Cardiac muscle cell (in vitro differentiated cells and primary cell): ENCODE measurements at places on chromosomes 4 and X. TPM values are rescaled to one million over a fixed set of nuclear protein-coding genes. Genes with fewer than 3 reads are reported as not detected.

Gene ARHGEF38
- not detected in 2 replicates for total RNA-seq

DNA sequence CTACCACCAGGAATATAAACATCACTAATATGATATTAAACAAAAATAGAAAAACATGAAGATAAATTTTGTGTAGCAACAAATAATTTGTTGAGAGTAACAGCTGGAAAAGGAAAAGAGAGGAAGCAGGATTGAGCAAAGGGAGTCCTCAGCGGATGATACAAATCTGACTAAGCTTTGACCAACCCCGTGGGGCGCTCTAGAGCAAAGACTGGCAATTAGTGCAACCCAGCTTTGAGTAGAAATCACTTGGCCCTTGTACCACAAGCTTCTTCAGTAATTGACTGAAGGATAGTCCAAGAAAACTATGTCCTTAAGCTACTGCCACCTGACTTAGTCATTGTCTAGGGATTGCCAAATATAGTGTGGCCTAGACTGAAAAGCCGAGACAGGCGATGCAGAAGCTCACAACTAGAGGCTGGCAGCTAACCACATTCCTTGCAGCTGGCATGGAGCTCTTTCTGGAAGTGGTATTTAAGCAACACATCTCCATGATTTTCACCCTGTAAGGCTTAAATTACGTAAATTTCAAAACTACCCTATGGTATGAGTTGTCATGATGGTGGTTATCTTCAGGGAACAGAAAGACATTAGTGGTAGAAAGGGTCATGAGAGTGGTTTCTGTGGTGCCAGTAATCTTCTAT lies 396.0 kb downstream of the PDGFC start:
- H3K4me1 ChIP-seq, result no peaks in the 10 kb centered on the region
- no peaks in the 10 kb centered on the region for H3K36me3 ChIP-seq
- no peak overlapping the region for H3K27ac ChIP-seq
- no peak overlapping the region for H3K4me3 ChIP-seq
- H3K27me3 ChIP-seq, result no peaks in the 10 kb centered on the region

GRCh38 chr4:75056277-75056676 lies 123.4 kb downstream of the PARM1 start:
- no peaks in the 10 kb centered on the region for H3K4me1 ChIP-seq
- H3K27me3 ChIP-seq, result no peaks in the 10 kb centered on the region
- no peak for DNase-seq
- H3K27ac ChIP-seq, result no peak overlapping the region
- H3K4me3 ChIP-seq, result no peak overlapping the region
- H3K36me3 ChIP-seq, result no peaks in the 10 kb centered on the region

Gene XG
- not detected in 2 replicates for total RNA-seq

DNA sequence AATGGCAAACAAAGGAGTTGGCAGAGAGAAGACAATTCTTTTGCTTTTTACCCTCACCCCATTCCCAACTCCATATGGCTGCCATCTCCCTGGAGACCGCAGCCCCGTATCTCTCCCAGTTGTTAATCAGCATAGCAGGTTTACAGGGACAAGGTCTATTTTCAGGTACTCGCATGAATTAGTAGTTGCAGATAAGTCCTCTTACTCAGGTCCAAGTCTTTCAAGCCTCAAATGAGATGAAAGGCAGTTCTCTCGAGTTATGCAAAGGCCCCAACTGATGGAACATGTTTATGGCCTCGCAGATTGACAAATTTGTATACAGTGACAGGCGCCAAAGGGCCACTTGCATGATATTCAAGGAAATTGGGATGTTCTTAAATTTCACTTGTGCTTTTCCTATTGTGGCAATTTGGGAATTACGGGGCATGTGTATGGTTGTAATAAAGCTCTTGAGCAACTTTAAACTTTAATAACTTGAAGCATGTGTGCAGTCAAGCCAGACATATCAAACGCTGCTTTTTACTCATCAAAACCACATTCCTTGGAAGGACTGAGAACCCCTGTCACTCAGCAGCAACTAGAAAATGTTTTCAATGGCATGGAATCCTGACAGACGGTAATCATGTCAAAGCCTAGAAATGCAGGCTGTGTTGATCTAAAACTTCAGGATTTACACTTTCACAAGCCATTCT lies 45.1 kb downstream of the KDR start:
- peaks cover 52% of the 10 kb centered on the region for H3K36me3 ChIP-seq
- peak; percentile 22 for DNase-seq
- peaks cover 44% of the 10 kb centered on the region for H3K4me1 ChIP-seq
- no peak overlapping the region for H3K4me3 ChIP-seq
- H3K27ac ChIP-seq, result peak overlapping the region; percentile 72

Gene RTL3
- not detected in 2 replicates for total RNA-seq

Gene CT47A1
- total RNA-seq, result not detected in 2 replicates

- H3K27ac ChIP-seq, result no peak overlapping the region
- H3K36me3 ChIP-seq, result no peaks in the 10 kb centered on the region
- H3K27me3 ChIP-seq, result no peaks in the 10 kb centered on the region
- H3K4me3 ChIP-seq, result no peak overlapping the region
- no peaks in the 10 kb centered on the region for H3K4me1 ChIP-seq
Observed at GRCh38 chrX:10902001-10902400, 209.1 kb upstream of the HCCS start.

GRCh38 chr4:85784348-85784747 lies 309.4 kb downstream of the ARHGAP24 start:
- no peaks in the 10 kb centered on the region for H3K4me1 ChIP-seq
- no peaks in the 10 kb centered on the region for H3K27me3 ChIP-seq
- no peak for DNase-seq
- H3K36me3 ChIP-seq, result no peaks in the 10 kb centered on the region
- no peak overlapping the region for H3K4me3 ChIP-seq

- H3K4me1 ChIP-seq, result no peaks in the 10 kb centered on the region
- DNase-seq, result no peak
- H3K4me3 ChIP-seq, result no peak overlapping the region
- no peaks in the 10 kb centered on the region for H3K36me3 ChIP-seq
- no peak overlapping the region for H3K27ac ChIP-seq
- H3K27me3 ChIP-seq, result no peaks in the 10 kb centered on the region
Observed at GRCh38 chr4:17667653-17668201, 53.3 kb downstream of the MED28 start.

GRCh38 chr4:140027101-140027500 lies 126.9 kb downstream of the MAML3 start:
- no peaks in the 10 kb centered on the region for H3K27me3 ChIP-seq
- no peak overlapping the region for H3K4me3 ChIP-seq
- H3K4me1 ChIP-seq, result peaks cover 49% of the 10 kb centered on the region
- H3K36me3 ChIP-seq, result no peaks in the 10 kb centered on the region
- DNase-seq, result no peak
- H3K27ac ChIP-seq, result no peak overlapping the region

Gene ADH7
- not detected in 2 replicates for total RNA-seq

Gene NOX1
- 1.5 and 3.1 TPM in 2 replicates for total RNA-seq

Gene FOXP3
- 0.07 and 0.18 TPM in 2 replicates for total RNA-seq

DNA sequence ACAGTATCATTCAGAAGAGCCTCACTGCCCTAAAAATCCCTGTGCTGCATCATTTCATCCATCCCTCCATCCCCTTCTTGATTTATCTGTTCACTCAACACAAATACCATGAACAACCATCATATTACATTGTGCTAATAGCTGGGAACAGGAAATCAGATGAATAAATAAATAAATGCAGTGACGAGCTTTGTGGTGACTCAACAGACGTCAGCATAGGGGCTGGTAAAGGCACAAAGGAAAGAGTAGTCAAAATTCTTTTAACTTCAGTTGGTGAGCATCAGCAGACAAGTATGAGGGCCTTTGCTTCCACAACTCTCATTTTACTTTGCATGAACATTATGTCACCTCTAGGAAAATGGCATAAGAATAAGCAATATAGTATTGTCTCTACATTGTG lies 65.5 kb downstream of the EDNRA start:
- H3K4me3 ChIP-seq, result no peak overlapping the region
- no peak overlapping the region for H3K27ac ChIP-seq
- H3K36me3 ChIP-seq, result peaks cover 14% of the 10 kb centered on the region
- DNase-seq, result peak; percentile 79
- H3K27me3 ChIP-seq, result no peaks in the 10 kb centered on the region
- no peaks in the 10 kb centered on the region for H3K4me1 ChIP-seq

DNA sequence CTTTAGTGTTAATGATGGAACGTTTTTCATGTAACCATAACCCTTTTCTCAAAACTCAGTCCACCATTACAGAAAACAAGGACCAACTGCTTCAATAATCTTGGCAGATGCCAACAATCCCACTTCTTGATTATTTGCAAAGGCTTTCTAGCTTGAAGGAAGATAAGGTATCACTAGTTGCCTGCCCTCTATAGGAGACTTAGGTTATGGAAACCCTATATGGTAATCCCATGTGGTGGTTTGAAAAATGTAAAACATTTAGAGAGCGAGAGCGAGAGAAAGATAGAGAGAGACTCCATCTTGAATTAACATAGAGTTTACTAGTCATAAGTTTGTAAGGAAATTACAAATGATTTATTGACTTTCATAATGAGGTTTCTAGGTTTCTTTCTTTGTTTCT lies 1627.5 kb upstream of the TENM3 start:
- no peaks in the 10 kb centered on the region for H3K36me3 ChIP-seq
- no peaks in the 10 kb centered on the region for H3K4me1 ChIP-seq
- no peaks in the 10 kb centered on the region for H3K27me3 ChIP-seq
- H3K4me3 ChIP-seq, result no peak overlapping the region
- H3K27ac ChIP-seq, result no peak overlapping the region

Gene S100P
- not detected in 2 replicates for total RNA-seq

GRCh38 chr4:86334020-86334750 lies 25.7 kb downstream of the MAPK10 start:
- no peak overlapping the region for H3K27ac ChIP-seq
- H3K4me3 ChIP-seq, result no peak overlapping the region
- H3K4me1 ChIP-seq, result peaks cover 10% of the 10 kb centered on the region
- no peaks in the 10 kb centered on the region for H3K27me3 ChIP-seq

GRCh38 chr4:83858131-83858530 lies 322.2 kb downstream of the GPAT3 start:
- H3K27me3 ChIP-seq, result no peaks in the 10 kb centered on the region
- H3K27ac ChIP-seq, result no peak overlapping the region
- no peak overlapping the region for H3K4me3 ChIP-seq
- H3K36me3 ChIP-seq, result no peaks in the 10 kb centered on the region
- no peak for DNase-seq
- no peaks in the 10 kb centered on the region for H3K4me1 ChIP-seq

- H3K4me3 ChIP-seq, result no peak overlapping the region
- H3K36me3 ChIP-seq, result no peaks in the 10 kb centered on the region
- no peaks in the 10 kb centered on the region for H3K4me1 ChIP-seq
Observed at GRCh38 chrX:14359727-14360126, 169.6 kb upstream of the GLRA2 start.

DNA sequence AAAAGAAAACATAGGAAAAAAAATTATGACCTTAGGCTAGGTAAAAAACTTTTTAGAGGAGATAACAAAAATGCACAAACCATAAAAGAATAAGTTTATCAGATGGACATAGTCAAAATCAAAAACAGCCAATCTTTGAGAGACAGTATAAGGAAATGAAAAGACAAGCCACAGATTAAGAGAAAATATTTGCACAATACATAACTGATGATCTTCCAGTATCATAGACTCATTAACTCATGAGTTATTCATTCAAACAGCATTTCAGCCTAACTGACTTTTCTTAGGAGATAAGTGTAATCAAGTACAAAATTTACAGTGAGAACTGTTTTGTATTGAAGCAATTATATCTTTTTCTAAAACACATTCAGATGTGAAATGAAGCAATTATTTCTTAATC lies 183.8 kb downstream of the FBXO8 start:
- DNase-seq, result no peak
- H3K4me3 ChIP-seq, result no peak overlapping the region
- H3K4me1 ChIP-seq, result no peaks in the 10 kb centered on the region
- no peak overlapping the region for H3K27ac ChIP-seq
- no peaks in the 10 kb centered on the region for H3K27me3 ChIP-seq
- no peaks in the 10 kb centered on the region for H3K36me3 ChIP-seq

DNA sequence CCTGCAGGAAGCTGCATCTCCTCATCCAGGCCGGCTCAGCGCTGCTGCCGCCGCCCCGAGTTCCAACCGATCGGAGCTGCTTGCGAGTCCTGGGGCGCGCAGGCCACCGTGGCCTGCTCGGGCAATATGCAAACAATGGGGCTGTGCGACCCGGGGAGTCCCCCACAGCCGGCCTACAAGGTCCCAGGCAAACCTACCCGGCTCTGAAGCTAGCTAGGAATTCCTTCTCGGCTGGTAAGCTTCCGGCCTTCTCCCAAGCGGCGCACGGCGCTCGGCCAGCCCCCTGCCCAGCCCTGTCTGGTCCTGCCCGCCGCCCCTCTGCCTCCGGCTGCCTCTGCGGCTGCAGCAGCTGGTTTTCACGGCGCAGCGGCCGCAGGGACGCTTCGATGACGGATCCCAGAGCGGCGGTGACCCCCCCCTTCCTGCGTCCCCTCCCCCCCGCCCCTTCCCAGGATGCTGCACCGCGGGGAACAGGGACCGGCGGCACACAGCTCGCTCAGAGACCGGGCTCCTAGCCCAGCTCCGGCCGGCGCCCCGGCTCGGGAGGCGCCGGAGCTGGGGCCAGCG lies 59.4 kb downstream of the TSC22D3 start:
- peaks cover 11% of the 10 kb centered on the region for H3K36me3 ChIP-seq
- peak overlapping the region; percentile 71 for H3K27ac ChIP-seq
- H3K4me1 ChIP-seq, result peaks cover 44% of the 10 kb centered on the region
- H3K4me3 ChIP-seq, result peak overlapping the region; percentile 75
- H3K27me3 ChIP-seq, result no peaks in the 10 kb centered on the region

Gene SPON2
- total RNA-seq, result 0.12 and 0.42 TPM in 2 replicates

GRCh38 chrX:39205467-39205866 lies 404.2 kb downstream of the MID1IP1 start:
- no peaks in the 10 kb centered on the region for H3K4me1 ChIP-seq
- H3K4me3 ChIP-seq, result no peak overlapping the region
- no peaks in the 10 kb centered on the region for H3K27me3 ChIP-seq

DNA sequence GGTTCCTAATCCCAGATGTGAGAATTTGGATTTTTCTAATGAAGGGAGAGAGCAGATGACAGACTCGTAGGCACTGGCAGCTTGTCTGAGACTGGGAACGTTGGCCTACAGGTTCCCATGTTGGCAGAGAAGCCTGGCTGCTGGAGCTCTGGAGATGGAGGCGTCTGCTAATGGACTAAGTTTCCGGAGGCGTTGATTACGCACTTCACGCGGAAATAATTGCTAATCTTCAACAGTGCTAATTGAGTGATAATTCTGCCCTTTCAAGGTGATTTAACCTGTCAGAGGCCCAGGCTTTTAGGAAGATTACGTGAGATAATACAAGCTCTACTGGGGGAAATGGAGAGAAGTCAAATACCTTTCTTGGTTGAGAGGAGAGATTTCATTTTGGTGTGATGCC lies 77.4 kb downstream of the PSAPL1 start:
- H3K4me1 ChIP-seq, result no peaks in the 10 kb centered on the region
- H3K4me3 ChIP-seq, result no peak overlapping the region
- no peak overlapping the region for H3K27ac ChIP-seq
- DNase-seq, result no peak
- H3K27me3 ChIP-seq, result peaks cover 17% of the 10 kb centered on the region
- no peaks in the 10 kb centered on the region for H3K36me3 ChIP-seq

GRCh38 chrX:149473092-149473491 lies 32.0 kb downstream of the IDS start:
- peaks cover 6% of the 10 kb centered on the region for H3K27me3 ChIP-seq
- DNase-seq, result no peak
- no peaks in the 10 kb centered on the region for H3K4me1 ChIP-seq
- H3K4me3 ChIP-seq, result no peak overlapping the region
